ENCODE measurements at places on chromosomes 3 and 15.

- DNase-seq, result no peak
Measured at GRCh38 chr15:88571852-88572259, 25.4 kb upstream of the DET1 start.

DNA sequence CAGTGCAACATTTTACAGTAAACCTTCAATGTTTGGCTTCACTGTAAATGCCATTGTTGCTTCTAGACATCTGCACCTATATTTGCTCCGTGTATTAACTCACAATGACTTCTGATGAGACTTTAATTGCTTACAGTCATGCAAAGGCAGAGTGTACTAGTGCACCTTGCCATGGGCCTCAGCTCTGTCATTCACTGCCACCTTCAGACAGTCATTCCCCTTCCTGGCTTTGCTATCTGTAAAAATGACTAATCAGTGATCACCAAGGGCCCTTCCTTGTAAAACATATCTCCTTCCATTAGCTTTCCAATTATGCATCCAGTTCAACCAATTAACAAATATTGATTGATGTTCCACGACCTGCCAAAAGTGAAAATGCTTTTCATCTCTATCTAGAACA, 120.3 kb downstream of the ARRDC4 start:
- no peak for DNase-seq

GRCh38 chr15:44035781-44036699, 159.0 kb downstream of the FRMD5 start:
- DNase-seq, result no peak

GRCh38 chr15:87033056-87033455, 953.4 kb downstream of the AGBL1 start:
- no peak for DNase-seq

DNA sequence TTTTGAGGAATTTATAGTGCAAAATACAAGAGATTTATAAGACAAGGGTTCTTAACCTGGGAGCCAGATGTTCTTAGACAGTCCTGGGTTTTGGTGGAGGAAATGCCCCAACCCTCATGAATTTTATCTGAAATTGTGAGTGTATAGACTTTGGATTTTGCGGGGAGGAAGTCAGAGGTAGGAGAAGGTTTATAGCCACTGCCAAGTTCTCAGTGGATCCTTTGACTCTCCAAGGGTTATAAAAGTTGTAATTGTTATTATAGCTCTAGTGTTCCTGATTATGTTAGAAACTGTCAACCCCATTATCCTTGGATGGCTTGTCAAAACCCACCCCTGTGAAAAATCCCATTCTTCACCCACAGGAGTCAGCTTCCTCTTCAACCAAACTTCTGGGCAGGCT, 183.6 kb downstream of the LRTM1 start:
- DNase-seq, result no peak

DNA sequence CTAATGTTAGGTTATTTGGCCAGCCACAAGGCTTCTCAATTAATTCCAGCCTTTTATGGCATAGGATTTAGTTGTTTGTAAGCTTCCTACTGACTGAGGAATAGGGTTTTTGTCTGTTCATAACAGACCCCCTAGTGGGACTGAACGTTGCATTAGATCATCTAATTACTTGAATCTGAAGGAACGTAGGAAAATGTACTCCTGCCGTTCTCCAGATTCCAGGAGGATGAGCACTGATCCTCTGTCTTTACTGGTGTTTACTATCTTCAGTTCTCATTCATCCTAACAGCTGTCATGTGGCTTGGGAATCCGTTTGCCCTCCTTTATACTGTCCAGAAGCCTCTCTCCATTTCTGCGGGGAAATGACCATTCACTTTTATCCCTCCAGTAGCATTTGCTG, 52.7 kb downstream of the RAD54L2 start:
- DNase-seq, result peak; percentile 31

DNA sequence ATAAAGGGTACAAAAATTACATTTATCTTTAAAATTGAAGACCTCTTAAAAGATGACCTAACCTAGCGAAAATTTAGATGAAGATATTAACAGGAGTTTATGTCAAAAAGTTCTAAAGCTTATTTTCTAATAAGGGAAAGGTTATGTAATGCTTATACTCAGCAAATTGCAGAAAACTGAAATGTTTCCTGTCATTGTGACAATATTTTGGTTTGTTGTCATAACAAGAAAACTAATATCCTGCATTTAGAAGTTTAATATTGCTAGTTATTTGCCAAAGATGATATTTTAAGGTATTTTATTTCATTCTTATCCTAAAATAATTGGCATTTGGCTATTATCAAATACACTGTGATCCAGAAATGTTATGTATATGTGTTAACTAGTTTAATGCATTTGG, 294.5 kb downstream of the C3orf38 start:
- DNase-seq, result no peak

GRCh38 chr3:104764496-104764895, 602.2 kb upstream of the ALCAM start:
- DNase-seq, result no peak

DNA sequence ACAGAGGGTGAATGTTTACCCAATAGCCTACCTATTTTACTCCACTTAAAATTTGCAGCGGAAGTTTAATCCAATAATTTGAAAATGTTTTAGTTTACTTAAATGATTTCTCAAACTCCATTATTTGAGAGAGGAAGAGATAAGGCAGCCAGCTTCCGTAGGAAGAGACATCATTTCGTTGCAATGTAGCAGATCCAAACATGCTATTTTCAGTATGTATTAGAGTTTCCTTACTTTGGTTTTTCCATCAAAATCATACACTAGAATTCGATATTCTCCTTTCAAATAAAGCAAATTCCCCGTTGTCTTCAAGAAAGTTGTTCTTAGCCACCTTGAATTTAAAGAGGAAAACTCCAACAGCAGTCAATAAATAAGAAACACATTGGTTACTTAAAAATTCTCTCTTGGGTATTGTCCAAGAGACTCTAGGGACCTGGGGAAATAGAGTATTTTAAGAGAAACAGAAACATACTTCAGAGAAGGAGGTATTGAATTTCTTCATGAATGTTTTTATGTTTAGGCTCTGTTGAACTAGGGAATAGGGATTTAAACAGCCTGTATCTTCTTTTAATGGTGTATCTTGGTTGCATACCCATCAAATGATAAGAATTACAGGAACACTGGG, 324.5 kb upstream of the GBE1 start:
- DNase-seq, result no peak

- DNase-seq, result no peak
Measured at GRCh38 chr3:31580645-31581044, 47.9 kb downstream of the STT3B start.

DNA sequence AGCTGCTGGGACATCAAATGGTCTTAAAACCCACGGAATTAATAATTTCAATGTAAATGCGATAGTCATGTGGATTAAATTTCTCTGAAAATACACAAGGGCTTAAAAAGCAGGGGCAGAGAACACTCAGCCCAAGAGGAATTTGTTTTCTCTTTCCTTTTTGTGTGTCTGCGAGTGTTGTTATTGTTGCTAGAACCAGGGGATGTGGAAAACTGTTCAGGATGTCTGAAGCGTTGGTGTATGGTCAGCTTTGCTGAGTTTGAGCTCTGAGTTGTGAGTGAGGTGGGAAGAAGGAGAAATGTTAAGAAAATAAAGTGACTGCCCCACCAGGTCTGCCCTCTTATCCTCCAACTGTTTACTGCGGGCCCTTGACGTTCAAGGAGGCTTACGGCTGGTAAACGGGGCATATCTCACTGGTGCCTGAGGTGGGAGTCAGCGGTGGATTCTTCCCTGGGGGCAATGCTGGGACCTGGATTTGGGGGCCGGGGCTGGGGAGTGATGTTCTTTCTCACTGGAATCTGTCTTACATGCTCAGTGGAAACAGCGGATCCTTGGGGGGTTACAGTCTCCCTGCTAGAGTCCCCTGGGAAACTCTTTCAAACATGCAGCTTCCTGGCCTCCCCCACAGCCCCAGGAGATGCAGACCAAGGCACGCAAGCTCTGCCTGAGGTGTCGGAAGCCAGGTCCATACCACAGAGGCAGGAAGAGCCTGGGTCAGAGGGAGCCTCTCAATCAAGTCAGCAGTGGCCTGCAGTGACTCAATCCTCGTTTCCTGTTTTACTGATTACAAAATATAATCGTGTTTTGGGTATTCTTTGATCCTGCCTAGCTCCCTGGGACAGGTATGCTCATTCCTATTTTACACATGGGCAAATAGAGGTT, 41.8 kb downstream of the ITGA11 start:
- DNase-seq, result no peak

GRCh38 chr3:48429960-48430707, at the start of gene PLXNB1:
PLXNB1 (minus strand) TSS chr3:48430086; CDS start chr3:48424611, 5,475 bp downstream.
- DNase-seq, result no peak

GRCh38 chr3:61354604-61355003, 103.4 kb upstream of the FHIT start:
- DNase-seq, result no peak

GRCh38 chr15:58967479-58967878, 20.0 kb upstream of the RNF111 start:
- no peak for DNase-seq

- DNase-seq, result no peak
Measured at GRCh38 chr15:52368402-52368801, 72.8 kb upstream of the MYO5C start.
